Stimulated activated CD4-positive, alpha-beta T cell treated with anti-CD3 and anti-CD28 coated beads, TNF-alpha, amount 100 ng/mL, for 24 hours (primary cell): ENCODE measurements at places on chromosomes 13 and 19.

- no peak for DNase-seq
Measured at GRCh38 chr13:113448885-113449692, 4.2 kb downstream of the ADPRHL1 start.

- no peak for DNase-seq
Measured at GRCh38 chr13:77919921-77920294, 1.3 kb upstream of the EDNRB start.

- no peak for DNase-seq
Measured at GRCh38 chr13:72004784-72005374, 137.9 kb upstream of the DACH1 start.

DNA sequence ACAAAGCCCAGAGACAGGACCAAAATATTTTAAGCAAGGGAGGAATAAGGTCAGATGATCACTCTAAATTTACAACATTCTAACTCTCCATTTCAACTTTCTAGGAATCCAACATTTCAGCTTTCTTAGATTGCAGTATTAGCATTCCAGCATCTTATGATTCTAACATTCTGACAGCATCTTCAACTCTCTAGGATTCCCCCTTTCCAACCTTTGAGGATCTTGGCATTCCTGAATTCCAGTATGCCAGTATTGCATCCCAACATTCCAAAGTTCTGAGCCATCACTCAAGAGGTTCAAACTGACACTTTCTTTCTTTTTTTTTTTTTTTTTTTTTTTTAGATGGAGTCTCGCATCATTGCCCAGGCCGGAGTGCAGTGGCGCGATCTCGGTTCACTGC is 13.8 kb downstream of the TGFB1 start:
- DNase-seq: no peak

DNA sequence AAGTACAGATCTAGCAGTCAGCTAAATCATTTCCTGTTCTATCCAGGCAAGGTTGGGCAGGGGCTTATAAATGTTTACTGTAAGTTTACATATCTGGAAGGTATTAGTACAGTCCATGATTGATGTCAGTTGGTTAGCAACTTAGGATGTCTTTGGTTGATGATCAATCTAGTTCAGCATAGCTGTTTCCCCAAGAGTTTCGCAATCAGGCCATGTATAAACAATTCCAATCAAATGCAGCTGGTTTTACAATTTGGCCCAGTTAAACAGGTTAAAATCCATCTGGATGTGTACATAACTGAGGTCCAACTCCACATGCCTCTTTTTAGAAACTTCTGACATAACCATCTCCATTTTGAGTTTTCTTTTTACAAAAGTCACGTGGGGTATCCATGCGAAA is 6.9 kb downstream of the ZNF221 start:
- DNase-seq: no peak

- no peak for DNase-seq
Measured at GRCh38 chr19:56732976-56733375, 61.4 kb upstream of the ZNF835 start.

- DNase-seq: no peak
Measured at GRCh38 chr13:95800436-95800835, 123.5 kb downstream of the DNAJC3 start.

GRCh38 chr13:85091631-85092234 is 707.5 kb downstream of the SLITRK6 start:
- DNase-seq: no peak
